ENCODE measurements at places on chromosomes 2 and 18.

DNA sequence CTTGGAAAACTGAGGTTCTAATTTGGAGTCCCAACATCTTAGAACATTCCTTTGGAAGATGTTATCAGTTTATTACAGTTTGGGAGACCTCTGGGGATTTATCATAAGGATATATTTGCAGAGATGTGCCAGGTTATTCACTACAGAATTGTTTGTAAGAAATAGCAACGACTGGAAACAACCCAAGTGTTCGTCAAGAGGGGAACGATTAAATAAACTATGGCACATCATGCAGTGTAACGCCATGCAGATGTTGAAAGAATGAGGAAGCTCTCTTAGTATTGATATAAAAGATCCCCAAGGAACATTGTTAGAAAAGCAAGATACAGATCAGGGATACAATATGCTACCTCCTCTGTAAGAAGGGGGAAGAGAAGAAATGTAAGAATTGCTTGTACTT, 210.6 kb downstream of the TMEM247 start:
- DNase-seq, result no peak

GRCh38 chr2:134123332-134123731, 130.5 kb upstream of the MGAT5 start:
- DNase-seq, result no peak

DNA sequence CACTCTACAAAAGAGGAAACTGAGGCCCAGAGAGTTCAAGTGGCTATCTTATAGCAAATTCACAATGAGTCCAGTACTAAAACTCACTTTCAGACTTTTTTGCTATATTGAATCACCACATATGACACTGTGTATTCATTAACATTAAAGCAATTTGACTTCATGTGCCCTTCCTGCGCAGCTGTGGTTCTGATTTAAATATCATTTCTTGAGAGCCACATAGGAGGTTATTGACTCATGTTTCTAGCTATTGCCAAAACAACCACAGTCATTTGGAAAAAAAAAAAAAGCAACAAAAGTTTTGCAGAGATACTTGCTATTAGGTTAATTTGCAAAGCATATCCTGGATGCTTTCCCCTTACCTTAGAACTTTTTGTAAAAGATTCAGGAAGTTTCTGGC, 341.2 kb downstream of the PIK3C3 start:
- DNase-seq, result no peak

- no peak for DNase-seq
These were observed 24.6 kb upstream of the OTOS start for GRCh38 chr2:240165034-240165433.

GRCh38 chr2:195471163-195471562, 185.9 kb upstream of the SLC39A10 start:
- no peak for DNase-seq

DNA sequence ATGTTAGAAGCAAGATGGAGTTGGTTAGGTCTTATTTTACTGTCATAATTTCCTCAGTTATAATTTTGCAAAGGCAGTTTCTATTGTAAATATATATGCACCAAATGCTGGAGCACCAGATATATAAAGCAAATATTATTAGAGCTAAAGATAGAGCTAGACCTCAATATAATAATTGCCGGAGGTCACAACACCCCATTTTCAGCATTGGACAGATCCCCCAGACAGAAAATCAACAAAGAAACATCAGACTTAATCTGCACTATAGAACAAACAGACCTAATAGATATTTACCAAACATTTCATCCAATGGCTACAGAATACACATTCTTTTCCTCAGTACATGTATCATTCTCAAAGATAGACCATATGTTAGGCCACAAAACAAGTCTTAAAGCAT, 115.2 kb downstream of the CABYR start:
- DNase-seq, result no peak

GRCh38 chr2:236548179-236548921, 21.3 kb upstream of the ACKR3 start:
- DNase-seq, result no peak

DNA sequence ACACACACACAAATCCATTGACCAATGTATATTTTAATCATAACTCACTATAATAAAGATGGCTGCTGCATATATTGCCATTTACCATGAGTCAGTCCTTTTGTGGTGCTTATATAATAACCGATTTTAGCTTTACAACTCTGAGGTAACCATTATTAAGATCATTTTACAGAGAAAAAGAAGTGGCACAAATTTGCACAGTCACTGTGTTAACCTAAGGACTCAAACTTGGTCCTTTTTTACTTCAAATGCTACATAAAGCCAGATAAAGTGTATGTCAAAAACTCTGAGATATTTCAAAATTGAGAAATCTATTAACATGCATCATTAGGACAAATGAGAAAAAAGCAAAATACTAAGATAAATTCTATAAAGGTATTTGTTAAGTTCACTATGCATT, 923.7 kb downstream of the NRXN1 start:
- no peak for DNase-seq

DNA sequence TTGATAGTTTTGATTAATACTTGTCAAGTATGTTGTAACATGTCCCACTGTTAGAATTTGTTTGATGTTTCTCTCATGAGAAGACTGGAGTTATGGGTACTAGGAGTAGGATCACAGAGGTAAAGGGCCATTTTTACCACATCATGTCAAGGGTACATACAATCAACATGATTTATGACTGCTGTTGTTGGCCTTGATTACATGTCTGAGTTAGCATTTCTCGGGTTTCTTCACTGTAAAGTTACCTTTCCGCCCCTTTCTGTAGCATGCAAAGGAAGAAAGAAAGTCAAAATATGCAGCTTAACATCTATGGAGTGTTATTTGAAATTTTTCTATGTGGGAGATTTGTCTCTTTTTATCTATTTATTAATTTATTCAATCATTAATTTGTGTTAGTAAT, 1456.4 kb downstream of the SUCLG1 start:
- no peak for DNase-seq

DNA sequence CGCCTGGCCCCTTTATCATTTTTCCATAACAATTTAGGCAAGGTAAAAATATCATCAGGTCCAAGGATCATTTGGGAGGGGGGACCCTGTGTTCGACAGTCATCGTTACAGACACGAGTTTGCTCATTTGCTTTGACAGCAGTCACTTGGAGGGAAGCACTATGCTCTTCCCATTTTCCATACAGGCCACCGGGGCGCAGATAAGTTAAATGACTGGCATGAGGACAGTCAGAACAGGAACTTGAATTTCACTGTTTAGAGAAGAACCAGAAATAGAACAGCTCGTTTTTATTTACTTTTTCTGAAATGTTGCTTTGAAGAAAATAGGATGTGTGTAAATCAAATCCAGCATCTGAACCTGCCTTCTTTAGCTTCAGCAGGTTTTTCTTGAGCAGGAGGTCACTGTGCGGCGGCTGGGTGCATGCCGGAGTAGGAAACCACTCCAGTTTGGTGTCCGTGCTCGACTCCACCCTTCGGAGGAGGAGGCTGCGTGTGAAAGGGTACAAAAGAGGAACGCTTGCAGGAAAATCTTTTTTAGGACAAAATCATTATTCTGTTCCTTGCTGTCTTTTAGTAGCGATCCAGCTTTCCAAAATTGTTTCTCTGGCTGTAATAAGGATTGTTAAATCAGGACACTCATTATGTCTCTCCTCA, 15.2 kb downstream of the NPAS2 start:
- DNase-seq, result no peak

DNA sequence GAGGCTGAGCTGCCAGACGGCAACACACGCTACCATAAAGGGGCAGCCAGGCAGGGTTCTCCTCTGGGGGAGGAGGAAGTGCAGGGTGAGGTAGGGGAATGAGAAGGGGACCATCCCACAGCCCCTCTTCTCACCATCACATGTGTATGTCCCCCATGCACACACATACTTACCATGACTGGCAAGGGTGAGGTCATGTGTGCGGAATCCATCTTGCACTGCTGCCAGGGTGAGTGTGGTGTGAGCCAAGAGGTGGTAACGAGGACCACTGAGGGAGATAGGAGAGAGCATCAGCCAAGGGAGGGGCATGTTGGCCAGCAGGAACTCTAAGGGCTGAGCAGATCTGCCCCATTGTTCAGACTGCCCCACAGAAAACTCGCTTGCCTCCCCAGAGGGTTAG, 7.1 kb downstream of the WDR54 start:
- no peak for DNase-seq

GRCh38 chr2:877747-878146, 72.9 kb upstream of the SNTG2 start:
- no peak for DNase-seq

GRCh38 chr2:240235811-240236210, 95.4 kb upstream of the OTOS start:
- DNase-seq, result no peak

Data from nephron progenitor cell (in vitro differentiated cells).